ENCODE measurements at places on chromosomes 12 and 14. TPM values are rescaled to one million over a fixed set of nuclear protein-coding genes. Genes with fewer than 3 reads are reported as not detected.

The NPAS3 gene
- not detected for total RNA-seq

DNA sequence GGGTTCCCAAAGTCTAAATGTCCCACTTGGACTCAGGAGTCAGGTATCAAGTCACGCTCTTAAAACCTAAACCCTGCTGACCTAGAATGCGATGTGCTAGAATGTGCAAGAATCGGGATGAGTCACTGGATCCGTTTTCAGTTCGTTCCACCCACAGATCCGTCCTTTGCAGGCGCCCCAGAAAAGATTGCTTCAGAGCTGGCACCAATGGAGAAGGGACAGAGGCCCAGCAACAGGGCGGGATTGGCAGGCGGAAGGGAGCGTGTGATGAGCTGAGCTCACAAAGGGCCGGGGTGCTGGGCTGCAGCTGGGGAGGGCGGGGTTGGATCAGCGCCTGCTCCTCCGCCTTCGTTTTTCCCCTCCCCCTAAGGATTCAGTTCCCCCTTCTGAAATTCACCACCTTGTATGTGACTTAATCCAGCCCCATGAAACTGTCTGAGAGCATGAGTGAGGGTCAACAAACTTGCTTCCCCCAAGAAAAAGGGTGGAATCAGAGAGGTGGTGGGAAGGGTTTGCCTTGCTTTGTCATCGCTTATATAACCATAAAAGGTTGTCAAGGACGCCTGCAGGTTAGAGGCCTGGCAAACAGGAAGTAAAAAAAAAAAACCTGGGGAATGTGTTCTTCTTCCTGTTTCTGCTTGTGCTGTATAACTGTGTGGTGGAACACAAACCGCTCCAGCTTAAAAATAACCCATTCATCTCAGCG lies 2.8 kb upstream of the UBC start:
- peak; percentile 93 for DNase-seq

DNA sequence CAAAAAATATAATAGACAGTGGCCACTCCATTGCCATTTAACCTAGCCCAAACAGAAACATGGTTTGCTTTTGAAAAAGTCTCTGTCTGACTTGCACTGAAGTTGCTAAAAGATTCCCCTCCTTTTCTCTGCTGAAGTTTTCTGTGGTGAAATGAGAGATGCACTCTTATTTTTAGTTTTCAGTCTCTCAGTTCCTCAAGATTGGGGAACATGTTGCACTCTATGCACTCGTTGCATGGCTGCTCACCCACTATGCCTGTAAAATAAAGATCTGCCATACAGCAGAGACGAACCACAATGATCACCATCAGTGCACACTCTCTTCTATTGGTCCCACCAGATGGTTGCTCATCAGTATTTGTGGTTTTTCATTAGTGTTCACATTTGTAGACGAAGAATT lies 13.1 kb upstream of the DAAM1 start:
- DNase-seq: no peak

DNA sequence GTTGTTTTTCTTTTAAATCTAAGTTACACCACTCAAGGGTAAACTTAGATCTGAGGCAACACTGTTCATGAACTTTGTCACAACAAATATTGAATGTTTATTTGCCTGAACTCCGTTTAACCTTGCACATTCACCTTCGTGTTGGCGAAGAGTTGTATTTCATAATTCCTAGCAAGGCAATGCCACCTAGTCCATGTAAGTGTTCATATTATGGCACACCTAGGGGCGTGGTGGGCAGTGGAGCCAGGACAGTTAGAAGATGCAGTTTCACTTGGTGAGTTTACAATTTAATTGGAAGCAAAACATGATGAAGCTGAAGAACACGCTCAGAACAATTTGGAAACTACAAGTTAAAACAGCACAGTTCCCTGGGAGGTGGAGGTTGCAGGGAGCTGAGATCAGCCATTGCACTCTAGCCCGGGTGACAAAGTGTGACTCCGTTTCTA lies 30.4 kb upstream of the GNPNAT1 start:
- DNase-seq: no peak

Data from activated T-helper 2 cell treated with anti-CD3 and anti-CD28 coated beads, Interferon-gamma antibody, Interleukin-2, Interleukin-4, amounts not matched to agents 10 μg/mL and 5 μg/mL and 100 μg/mL, durations not matched to agents 14 hours and 24 hours and 36 hours (primary cell).